T1000 (cell line): ENCODE measurements at places on chromosomes 3 and 15.

GRCh38 chr3:126797563-126797962 lies 93.5 kb downstream of the CHCHD6 start:
- DNase-seq: no peak

DNA sequence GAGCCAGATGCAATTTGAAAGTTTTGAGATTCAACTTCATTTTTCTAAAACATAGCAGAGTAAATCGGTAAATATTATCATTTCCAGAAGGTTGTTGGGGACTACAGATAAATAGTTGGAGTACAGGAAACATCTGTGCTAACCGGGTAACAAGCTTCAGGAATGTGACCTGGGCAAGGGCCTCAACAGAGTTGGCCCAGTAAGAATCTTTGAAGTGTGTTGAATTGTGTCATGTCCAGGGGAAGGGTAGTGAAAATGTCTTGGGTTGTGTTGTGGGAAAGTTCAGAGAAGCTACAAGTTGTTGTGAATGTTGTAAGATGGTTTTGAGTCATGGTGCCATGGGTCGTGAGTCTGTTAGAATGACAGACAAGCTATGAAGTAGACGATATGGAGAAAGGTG lies 35.7 kb downstream of the SQOR start:
- DNase-seq: no peak

GRCh38 chr3:16896820-16897219 lies 12.1 kb downstream of the PLCL2 start:
- no peak for DNase-seq

GRCh38 chr3:44330444-44330843 lies 8.1 kb upstream of the TCAIM start:
- DNase-seq: no peak

- DNase-seq: no peak
Measured at GRCh38 chr3:114405202-114405990, 111.6 kb downstream of the TIGIT start.

- DNase-seq: no peak
Measured at GRCh38 chr3:57910990-57911389, 97.2 kb upstream of the FLNB start.

DNA sequence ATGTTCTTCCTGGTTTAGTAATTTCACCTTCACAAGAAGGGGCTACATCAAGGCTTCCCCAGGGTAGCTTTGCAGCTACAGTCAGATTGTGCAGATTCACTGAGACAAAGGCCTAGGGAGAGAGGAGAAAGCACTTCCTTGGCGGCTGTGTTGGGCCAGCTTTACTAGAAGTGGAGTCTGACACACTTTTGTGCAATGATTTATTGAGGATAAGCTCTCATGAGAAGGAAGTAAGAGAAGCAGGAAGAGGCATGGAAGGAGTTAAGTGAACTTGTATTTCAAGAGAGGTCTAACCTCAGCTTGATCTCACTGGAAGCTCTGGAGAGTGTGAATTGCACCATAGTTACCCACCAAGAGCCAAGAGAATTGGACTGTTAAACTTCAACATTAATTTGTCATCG lies 78.9 kb downstream of the TGFBR2 start:
- no peak for DNase-seq

- no peak for DNase-seq
Measured at GRCh38 chr3:14531856-14532395, 8.2 kb downstream of the GRIP2 start.

DNA sequence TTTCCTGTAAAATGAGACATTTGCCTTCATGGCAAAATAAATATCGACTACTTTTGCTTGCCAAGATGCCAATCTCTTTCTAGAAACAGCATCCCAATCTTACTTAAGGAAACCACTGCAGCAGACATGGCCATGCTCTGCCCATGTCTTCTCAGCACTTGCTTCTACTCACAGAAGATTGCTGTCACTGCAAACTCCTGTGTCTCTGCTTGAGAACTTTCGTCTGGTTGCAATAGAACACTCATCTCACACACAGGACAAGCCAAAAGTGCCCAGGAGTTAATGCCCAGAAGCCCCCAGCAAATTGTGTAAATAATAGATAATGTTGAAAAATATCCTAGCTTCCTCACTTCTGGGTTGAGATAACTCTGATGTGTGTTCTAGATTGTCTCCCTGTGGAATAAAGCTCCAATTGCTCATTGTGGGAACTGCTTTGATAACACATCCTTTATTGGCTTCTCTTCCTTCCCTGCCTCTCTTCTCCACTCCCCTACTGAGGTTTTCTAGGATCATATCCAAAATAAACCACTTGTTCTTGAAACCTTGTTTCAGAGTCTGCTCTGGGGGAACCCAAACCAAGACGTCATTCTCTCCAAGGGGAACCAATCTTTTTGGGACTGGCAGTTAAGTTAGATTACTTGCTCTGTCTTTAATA lies 156.3 kb upstream of the STRIT1 start:
- no peak for DNase-seq

DNA sequence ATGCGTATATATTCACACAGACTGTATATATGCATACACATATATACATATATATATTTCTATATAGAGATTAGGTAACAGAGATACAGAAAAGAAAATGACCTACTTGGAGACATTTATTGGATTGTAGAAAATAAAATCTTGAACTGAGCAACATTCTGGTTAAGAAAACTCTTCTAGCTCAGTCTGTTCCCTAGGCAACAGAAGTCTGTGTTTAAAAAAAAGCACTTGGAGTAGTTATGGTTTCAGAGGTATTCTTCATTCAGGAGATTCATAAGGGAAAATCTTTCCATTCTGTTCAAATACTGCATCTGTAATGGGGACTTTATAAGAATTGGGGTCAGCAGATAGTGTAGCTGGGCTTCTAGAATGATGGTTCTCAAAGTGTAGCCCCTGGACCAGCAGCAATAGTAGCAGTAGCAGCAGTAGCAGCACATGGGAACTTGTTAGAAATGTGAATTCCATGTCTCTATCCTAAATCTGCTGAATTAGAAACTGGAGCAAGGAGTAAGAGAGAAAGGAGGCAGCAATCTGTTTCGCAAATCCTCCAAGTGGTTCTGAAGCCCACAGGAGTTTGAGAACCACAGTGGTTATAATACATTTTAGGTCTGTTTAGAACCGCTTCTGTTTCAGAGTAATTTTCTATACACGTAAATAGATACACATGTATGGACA lies 112.8 kb upstream of the TMEM108 start:
- DNase-seq: no peak

- DNase-seq: no peak
Measured at GRCh38 chr3:122799322-122799721, 4.5 kb downstream of the SLC49A4 start.
